ENCODE measurements at places on chromosomes 16 and 17.
A peak's percentile ranks its signal among the peaks of the same experiment; 100 is the strongest.

DNA sequence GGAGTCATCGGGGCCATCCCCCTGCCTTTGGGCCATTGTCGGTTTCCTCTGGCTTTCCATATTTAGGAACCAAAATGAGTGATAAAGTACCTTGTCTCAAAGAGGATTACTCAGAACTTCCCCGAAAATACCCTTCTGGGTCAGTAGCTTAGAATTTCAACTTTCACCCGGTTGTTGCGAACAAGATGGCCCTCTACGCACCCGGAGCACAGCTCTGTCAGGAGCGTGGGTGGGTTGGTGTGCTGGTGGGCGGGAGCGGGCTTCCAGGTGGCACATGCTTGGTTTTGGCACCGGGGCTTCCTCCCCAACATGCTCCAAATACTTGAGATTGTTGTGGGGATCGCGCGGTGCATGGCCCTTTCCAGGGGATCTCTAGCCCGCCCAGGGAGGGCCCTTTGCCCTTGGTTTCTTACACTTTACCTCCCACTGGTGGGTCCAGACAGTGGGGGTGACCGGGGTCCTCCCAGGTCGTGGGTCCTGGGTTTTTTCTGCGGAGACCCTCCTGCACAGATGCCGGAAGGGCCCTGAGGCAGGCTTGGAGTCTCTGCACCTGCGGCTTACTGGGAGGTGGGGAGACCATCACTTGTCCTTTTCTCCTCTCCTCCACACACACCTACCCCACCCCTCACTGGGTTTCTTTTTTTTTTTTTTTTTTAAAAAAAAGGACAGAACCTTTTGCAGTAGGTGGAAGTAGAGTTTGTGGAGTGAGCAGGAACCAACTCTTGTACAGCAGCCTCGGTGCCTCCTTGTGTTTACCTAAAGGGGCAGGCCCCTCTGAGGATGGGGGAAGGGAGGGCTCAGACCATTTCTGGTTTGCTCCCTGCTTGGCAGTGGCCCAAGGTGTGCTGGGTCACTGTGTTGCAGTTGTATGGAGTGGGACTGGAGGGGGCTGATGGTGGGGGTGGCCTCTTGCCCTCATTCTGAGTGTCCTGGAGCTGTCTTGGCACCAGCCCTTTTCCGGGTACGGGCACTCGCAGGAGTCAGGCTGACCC lies 142.1 kb downstream of the SEC14L1 start:
- DNase-seq: no peak

GRCh38 chr16:10037751-10038150 lies 144.5 kb downstream of the GRIN2A start:
- no peak for DNase-seq

GRCh38 chr16:55439101-55439690 lies 39.8 kb upstream of the MMP2 start:
- DNase-seq: no peak

GRCh38 chr17:83159204-83160049 lies 80.0 kb downstream of the METRNL start:
- DNase-seq: no peak

DNA sequence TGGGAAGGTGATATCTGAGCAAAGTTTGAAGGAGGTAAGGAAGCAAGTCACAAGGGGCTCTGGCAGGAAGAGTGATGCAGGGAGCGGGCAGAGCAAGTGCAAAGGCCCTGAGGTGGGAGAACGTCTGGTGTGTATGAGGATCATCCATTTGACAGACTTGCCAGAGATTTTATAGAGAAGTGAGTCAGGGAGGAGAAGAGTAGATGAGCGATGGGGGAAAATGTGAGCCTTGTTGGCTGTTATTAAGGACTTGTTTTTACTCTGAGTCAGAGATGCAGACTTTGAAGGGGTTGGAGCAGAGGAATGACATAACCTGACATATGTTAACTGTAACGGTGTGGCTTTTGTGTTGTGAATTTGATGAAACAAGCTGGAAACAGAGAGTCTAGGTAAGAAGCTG lies 3.5 kb upstream of the CLEC10A start:
- no peak for DNase-seq

- DNase-seq: no peak
Measured at GRCh38 chr16:7709186-7709585, 376.5 kb downstream of the RBFOX1 start.

DNA sequence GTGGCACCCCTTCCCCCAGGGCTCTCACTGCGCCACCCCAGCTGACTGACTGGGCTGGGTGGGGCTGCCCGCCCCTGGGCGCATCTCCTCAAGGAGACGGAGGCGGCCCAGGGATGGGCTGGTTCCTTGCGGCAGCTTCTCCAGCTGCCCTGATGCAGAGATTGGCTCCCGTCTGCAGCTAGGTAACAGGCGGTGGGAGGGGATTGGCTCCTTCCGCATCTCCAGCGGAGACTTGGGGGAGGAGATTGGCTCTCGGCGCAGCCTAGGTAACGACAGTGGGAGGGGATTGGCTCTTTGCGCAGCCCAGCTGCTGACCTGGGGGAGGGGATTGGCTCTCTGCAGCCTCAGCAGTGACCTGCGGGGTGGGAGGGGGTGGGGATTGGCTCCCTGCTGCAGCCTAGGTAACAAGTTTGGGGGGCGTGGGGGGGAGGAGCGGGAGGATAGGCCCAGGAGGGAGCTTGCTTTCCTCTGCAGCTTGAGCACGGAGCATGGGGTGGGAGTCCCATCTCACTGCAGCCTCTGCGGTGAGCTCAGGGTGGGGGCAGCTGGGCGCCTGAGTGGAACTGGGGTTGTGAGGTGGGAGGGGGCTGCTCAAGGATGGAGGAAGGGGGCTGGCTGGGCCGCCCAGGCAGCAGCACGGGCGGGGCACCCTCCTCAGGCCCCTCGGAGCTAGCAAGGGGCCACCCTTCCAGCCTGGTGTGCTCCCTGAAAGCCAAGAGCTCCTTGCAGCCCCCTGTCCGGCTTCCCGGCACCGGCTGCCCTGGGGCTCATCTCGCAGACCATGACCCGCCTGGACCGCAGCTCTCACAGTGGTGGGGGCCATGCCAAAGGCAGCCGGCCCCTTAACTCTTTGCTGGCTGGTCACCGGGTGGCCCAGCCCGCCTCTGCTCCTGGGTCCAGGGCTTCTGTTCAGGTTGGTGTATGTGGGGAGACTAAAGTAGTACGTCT lies 6.4 kb downstream of the NFE2L1 start:
- DNase-seq: peak; percentile 32

DNA sequence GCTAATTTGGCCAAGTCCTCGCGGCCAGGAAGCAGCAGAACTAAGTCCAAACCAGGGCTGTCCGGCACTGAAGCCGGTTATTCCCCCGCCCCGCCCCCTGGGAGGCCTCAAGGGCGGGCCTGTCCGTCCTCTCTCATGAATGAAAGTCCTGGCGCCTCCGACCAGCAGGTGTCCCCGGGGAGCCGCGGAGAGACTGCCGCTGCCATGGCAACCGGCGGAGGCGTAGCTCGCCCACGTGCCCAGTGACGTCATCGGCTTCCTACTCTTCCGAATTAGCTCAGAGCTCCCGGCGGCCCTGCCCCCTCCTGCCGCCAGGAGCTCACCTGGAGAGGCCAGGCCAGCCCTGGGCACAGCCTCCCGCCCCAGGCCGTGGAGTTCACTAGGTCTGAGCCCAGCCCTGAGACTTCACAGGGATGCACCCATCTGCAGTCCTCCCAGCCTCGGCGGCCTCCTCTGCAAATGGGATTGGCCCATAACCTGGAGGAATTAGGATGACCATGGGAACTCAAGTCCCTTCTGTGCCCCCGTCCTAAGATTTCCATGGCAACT lies 1.3 kb downstream of the SPATA2L start:
- peak; percentile 96 for DNase-seq

DNA sequence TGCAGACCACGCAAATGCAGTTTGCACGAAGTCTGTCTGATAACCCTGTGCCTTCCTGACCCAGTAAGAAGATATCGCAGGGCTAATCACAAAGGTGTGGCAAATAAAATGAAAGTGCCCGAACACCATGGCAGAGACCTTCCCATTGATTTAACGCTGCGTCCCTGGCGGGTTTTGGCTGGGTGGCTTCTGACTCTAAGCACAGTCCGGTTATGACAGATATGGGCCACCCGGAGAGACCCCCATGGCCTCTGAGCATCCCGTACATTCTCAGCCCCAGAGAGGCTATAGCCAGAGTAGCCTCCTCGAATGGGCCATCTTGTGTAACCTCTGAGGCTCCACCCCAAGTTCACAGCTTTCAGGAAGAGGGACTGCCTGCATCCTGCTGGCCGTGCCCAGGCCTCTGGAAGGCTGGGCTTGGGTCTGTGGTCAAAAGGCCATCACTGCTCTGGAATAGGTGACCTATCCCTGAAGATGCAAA lies 5.5 kb downstream of the FOXC2 start:
- DNase-seq: no peak

DNA sequence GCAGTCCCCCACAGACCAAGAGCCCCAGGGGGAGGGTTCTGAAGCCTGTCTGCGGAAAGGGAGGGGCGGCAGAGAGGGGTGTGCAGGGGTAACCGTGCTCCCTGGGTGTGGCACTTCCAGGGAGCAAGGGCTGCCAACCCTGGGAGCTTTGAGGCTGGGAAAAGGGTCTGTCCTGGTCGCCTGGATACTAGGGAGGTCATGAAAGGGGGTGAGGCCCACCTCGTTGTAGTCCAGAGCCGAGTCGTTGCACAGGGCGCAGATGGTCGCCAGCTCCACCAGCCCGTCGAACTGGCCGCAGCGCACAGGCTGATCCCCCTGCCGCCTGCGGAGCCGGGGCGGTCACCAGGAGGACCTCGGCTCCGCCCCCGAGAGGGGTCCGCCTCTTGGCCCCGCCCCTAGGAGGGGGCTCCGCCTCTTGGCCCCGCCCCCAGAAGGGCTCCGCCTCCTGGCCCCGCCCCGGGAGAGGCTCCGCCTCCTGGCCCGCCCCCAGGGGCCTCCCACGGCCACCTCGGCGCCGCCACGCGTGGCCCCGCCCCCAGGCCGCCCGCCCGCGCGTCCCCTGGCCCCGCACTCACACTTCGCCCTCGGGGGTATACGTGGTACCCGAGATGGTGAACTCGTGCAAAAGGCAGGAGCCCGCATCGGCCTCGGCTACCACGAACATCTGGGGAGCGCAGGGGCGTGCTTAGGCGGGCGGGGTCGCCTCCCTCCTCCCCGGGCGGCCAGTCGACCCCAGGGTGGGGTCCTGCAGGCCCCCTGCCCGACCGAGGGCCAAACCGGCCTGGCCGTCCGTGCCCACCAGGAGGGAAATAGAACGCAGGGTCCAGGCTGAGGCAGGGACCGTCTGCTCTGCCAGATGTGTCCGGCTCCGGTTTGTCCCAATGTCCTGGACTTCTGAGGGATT lies 19.5 kb downstream of the ATP2A3 start:
- DNase-seq: no peak

GRCh38 chr16:24511174-24511573 lies 28.2 kb upstream of the RBBP6 start:
- no peak for DNase-seq

- no peak for DNase-seq
Measured at GRCh38 chr17:47252766-47253512, 688 bp upstream of the ITGB3 start.

DNA sequence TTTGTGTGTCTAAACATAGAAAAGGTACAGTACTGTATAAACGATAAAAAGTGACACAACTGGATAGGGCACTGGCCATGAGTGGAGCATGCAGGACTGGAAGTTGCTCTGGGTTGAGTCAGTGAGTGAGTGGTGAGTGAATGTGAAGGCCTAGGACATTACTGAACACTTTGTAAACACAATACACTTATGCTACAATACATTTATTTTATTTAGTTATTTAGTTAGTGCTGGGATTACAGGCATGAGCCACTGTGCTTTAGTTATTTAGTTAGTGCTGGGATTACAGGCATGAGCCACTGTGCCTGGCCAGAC lies 4.6 kb downstream of the CFAP20 start:
- DNase-seq: peak; percentile 14

DNA sequence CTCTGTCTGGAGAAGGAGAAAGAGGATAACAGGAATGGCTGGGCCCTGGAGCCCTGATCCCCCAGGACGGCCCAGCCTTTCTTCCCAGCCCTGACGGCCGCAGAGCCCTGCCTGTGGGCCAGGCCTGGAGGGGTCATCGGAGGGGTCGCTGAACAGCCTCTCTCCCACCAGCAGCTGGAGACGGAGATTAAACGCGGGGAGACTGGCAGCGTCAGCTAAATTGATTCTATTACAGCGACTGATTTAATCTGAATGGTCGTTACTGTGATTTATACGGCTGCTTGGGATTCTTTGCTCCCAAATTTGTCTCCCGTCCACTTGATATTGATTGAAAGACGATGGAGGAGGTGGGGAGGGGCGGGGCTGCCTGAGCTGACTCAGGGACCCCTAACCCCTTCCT lies 7.1 kb upstream of the CDH15 start:
- no peak for DNase-seq

- DNase-seq: no peak
Measured at GRCh38 chr16:79754501-79754900, 154.0 kb upstream of the MAF start.

- DNase-seq: no peak
Measured at GRCh38 chr16:62256406-62256805, 220.2 kb upstream of the CDH8 start.
